ENCODE measurements at places on chromosomes 6 and 20.
A peak's percentile ranks its signal among the peaks of the same experiment; 100 is the strongest.

DNA sequence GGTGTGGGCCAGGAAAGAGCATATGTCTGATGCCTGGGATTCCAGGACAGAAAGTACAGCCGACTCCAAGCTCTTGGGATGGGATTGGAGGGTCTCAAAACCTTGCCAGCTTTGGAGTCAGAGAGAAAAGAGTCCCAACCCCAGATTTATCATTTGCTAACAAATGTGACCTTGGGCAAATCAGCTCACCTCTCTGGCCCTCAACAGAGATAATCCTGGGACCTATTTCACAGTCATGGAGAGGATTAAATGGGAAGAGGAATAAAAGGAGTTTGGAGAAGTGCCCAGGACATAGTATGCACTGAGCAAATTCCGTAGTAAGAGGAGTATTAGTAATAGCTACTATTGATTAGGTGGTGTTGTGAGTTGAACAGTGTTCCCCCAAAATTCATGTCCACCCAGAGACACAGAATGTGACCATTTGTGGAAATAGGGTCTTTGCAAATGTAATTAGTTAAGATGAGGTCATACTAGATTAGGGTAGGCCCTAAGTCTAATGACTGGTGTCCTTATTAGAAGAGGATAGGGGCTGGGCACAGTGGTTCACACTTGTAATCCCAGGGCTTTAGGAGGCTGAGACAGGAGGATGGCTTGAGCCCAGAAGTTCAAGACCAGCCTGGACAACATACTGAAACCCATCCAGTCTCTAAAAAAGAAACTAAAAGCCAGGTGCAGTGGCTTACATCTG lies 17.1 kb downstream of the RIPOR3 start:
- DNase-seq = no peak

GRCh38 chr6:118667988-118668387 lies 16.6 kb upstream of the CEP85L start:
- DNase-seq = no peak

- DNase-seq = no peak
Observed at GRCh38 chr6:11179419-11180202, 52.9 kb downstream of the NEDD9 start.

DNA sequence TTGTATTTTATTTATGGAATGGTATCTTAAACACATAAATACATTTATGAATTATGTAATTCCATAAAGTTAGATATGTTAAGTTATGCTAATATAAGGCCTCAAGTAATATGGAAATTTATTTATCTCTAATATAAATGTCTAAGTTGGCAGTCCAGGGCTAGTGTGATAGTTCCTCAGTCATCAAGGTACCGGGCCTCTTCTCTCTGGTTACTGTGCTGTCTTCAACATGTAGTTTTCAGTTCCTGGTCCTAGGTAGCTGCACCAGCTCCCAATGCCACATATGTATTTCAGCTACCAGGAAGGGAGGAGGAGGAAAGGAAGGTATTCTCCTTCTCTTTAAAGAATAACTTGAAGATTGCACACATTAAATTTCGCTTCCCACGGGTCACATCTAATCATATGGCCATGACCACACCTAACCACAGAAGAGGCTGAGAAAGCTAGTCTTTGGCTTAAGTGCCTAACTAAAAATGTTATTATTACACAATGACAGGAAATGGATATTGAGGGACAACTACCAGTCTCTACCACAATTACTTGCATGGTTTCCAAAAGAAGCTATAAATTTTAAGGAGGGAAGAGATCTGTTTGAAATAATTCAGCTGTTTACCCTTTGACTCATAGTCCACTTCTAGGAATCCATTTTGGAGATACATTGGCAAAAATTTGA lies 68.6 kb downstream of the BCKDHB start:
- DNase-seq = peak; percentile 42

GRCh38 chr6:104711371-104711770 lies 148.3 kb downstream of the HACE1 start:
- DNase-seq = peak; percentile 65

GRCh38 chr6:135268740-135269139 lies 87.6 kb downstream of the MYB start:
- no peak for DNase-seq

- no peak for DNase-seq
Observed at GRCh38 chr6:131685266-131685780, 15.9 kb downstream of the OR2A4 start.

GRCh38 chr20:7094438-7094997 lies 327.0 kb downstream of the BMP2 start:
- peak; percentile 7 for DNase-seq

DNA sequence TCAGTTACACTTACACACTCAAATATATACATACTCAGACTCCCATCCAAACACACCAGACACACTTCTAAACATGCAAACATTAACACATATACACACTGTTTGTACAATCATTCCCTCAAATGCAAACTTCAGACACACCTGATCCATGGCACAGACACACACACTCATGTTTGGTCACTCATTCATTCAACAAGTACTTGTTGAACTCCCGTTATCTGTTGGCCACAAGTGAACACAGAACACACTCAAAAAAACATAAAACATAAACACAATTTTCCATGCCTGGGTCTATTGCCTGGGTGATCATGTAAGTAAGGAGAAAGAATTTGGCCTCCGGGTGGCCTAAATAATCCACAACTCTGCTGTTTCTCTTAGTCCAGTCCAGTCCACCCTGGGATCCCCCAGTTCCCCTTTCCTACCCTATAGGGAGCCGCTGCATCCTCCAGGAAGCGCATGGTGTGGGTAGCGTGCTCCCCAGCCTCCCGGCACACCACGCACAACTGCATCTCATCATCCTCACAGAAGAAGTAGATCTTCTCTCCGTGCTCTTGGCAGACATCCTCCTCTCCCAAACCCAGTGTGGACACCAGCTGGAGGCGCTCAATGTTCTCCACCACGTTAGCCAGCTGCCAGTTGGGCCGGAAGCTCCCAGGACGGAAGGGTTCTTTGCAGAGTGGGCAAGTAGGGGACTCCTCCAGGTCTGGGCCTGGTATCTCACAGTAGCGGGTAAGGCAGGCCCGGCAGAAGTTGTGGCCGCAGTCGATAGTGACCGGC lies 815 bp downstream of the TRIM10 start:
- DNase-seq = no peak

- DNase-seq = no peak
Observed at GRCh38 chr6:42777126-42777822, 4.6 kb upstream of the BICRAL start.

- DNase-seq = no peak
Observed at GRCh38 chr6:22357724-22358189, 60.9 kb upstream of the PRL start.

GRCh38 chr6:95948324-95948723 lies 67.5 kb upstream of the FUT9 start:
- DNase-seq = no peak

DNA sequence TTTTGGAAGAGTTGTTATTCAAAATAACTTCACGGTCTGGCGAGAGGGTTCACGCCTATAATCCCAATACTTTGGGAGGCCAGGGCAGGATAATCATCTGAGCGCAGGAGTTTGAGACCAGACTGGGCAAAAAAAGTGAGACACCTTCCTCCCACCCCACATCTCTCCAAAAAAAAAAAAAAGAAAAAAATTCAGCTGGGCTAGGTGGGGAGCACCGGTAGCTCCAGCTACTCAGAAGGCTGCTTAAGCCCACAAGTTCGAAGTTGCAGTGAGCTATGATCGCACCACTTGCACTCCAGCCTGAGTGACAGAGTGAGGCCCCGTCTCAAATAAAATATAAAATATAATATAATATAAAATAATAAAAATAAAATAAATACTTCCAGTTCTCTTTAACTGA lies 10.4 kb downstream of the OR2B2 start:
- no peak for DNase-seq

DNA sequence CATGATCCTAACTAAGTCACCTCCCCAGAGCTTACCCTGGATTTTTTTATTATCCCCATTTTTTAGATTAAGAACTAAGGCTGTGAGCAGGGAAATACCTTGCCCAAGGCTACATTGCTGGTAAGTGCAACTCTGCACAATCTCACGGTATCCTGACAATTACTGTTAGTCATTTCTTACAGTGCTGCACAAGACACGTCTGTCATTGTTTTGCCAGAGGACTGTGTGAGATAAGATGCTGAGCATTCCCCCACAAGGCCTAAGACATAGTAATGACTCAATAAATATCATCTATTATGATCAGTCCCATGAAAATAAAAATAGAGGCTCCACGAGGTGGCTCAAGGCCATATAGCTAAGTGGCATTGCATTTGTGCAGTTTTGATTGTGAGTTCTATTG lies 21.0 kb downstream of the PFDN4 start:
- DNase-seq = no peak

DNA sequence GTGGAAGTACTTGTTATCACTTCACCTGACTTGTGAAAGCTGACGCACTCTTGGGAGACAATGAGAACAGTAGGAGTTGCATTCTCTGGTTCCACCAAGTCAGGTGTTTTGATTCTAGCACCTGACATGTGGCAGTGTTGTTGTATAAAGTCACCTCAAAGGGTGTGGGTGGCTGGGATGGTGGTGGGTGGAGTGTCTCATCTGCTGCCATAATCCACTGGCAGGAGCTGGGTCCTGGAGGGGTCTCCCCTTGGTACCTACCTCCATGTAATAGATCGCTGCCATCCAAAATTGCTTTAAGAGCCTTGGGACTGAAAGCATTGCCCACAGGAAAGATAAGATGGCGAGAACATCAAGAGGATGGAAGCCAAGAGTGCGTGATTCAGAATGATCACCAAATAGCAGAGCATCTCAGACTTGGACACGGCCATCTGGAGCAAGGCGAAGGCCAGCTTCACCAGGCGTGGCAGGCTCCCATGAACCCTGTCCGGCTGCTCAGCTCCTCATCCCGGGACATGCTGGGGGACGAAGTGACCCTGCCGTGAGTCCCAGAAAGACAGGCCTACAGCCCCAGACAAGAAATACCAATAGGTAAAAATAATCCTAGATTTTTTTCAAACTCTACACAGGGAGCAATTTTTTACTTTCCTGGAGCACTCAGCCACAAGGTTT lies 56.6 kb downstream of the NPEPL1 start:
- no peak for DNase-seq

- no peak for DNase-seq
Observed at GRCh38 chr20:40588891-40589290, 100.1 kb downstream of the MAFB start.

DNA sequence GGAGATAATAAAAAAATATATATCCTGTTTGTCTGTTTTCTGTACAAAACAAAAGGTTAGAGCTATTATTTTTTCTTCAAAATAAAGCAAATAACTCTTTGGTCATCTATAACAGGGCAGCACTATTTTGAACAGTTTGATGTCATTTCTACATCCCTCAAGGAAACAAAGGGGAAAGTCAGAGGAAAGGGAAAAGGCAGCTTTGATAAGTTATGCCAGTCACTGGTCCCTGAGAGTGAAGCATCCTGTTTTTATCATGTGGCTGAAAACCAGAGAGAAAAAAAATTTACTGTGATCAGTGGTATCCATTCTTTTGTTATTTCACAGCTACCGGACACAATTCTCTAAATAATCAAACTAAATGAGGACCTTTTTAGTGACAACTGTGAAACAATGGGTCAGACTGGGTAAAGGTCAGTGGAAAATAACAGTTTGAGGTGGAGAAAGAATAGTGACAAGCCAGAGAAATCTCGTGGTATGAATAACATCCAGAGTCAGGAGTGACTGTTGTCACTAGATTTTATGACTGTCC lies 356.0 kb downstream of the HDGFL1 start:
- DNase-seq = no peak

- DNase-seq = no peak
Observed at GRCh38 chr20:51563486-51564332, 21.2 kb upstream of the NFATC2 start.

GRCh38 chr6:157887892-157888291 lies 64.8 kb downstream of the SNX9 start:
- no peak for DNase-seq

- no peak for DNase-seq
Observed at GRCh38 chr20:9492067-9492466, 22.3 kb upstream of the LAMP5 start.
